NCI-H524 treated with DMSO at 0.1 percent for 48 hours (cell line): ENCODE measurements at places on chromosomes 3 and 15.

- no peak for DNase-seq
These were observed 72.5 kb downstream of the MITF start for GRCh38 chr3:69811452-69812401.

DNA sequence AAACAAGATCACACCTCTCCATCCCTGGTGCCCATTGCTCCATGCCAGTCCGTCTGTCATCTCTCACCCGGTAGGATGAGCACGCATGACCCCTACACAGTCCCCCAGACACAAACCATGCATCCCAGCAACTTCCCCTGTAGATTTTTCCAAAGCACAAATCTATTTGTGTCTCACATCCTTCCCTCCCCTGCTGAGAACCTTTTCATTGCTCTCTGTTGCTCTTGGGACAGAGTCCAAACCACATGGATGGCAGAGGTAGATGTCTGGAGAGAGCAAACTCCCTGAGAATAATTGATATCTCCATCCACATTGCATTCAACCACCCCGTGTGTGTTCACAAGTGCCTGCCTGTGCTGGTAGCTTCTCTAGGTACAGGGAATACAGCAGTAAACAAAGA, 29.9 kb upstream of the LRTM1 start:
- DNase-seq: no peak

- no peak for DNase-seq
These were observed 24.0 kb upstream of the PTPRG start for GRCh38 chr3:61537366-61537765.

GRCh38 chr15:36884936-36885635, 215.3 kb downstream of the MEIS2 start:
- DNase-seq: no peak
